ENCODE measurements at places on chromosomes 5 and 9.
A peak's percentile ranks its signal among the peaks of the same experiment; 100 is the strongest.

GRCh38 chr5:107393851-107394250, 276.9 kb downstream of the EFNA5 start:
- DNase-seq = no peak

DNA sequence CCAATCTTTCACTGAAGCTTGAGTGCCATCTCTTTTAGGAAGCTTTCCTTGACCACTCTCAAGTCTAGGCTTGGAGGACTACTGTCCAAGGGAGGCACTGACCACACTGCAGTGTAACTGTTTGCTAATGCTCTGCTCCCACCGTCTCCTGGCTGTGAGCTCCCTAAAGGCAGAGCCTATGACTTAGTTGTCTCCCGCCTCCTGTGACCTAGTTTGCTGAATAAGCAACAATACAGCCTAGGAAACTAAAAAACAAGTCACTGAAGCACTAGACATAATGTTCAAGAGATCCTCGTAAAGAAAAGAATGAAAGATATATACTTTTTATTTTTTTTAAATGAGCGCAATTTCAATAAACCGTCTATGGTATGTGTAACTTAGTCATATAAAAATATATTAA, 31.4 kb downstream of the LIX1 start:
- no peak for DNase-seq

- DNase-seq = peak; percentile 52
Observed at GRCh38 chr5:142597546-142598337, 88.1 kb downstream of the FGF1 start.

DNA sequence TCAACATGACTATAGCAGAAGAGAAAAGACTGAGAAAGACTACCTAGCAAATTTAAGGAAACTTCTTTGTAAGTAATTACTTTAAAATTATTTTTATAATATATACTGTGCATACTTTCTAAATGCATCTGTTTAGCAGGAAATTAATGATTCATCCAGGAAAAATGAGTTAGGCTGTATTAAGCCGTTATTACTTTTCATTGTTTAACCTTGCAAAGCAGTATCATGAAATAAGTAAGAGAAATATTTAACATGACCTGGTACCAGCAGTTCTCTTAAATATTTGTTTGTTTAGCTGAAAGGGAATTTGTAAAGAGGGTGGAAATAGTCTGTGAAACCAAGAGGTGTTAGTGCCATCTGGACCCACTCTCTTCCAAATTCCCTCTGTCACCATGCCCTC, 175.0 kb downstream of the GNAQ start:
- no peak for DNase-seq

DNA sequence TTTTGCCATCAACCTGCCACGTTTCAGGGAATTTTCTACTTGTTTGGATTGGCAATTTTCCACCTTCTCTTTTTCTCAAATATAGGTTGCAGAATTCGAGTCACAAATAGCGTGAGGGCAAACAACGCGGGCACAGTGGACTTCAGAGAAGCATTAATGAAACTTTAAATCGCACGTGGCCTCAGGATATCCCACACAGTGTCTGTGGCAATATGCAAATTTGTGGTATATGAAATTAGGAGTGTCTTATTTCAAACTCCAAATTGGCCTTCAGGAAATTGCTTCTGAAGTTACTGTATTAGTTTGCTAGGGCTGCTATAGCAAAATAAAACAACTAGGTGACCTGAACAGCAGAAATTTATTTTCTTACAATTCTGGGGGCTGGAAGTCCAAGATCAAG, 91.2 kb downstream of the MTRR start:
- no peak for DNase-seq

- no peak for DNase-seq
Observed at GRCh38 chr9:10806868-10807267, 194.1 kb upstream of the PTPRD start.

- no peak for DNase-seq
Observed at GRCh38 chr9:37760416-37761161, 7.0 kb downstream of the TRMT10B start.

GRCh38 chr5:67059744-67060490, 136.7 kb downstream of the CD180 start:
- DNase-seq = no peak

GRCh38 chr5:138724470-138725146, 28.6 kb upstream of the CTNNA1 start:
- no peak for DNase-seq

- no peak for DNase-seq
Observed at GRCh38 chr5:123486951-123487655, 24.9 kb upstream of the CSNK1G3 start.

GRCh38 chr5:125236981-125237380, 490.5 kb upstream of the ZNF608 start:
- DNase-seq = no peak

- DNase-seq = no peak
Observed at GRCh38 chr9:91411096-91411771, 12.4 kb downstream of the NFIL3 start.

DNA sequence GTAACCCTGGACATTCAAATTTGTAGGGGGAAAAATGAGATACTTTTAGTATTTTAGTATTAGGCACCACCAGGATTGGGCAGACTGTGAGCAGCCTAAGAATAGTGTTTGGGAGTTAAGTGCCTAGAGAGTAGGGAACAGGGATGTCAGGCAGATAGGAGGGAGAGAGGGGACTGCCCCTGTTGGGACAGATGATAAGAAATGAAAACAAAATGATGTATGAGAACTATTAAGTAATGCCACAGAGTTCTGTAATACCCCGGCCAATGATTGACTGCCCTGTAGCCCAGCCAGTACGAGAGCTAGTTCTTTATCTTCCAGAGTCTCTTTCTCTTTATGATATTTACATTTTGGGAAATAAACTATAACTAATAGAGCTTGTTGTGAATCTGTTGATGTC, 24.4 kb downstream of the ARHGAP26 start:
- no peak for DNase-seq

DNA sequence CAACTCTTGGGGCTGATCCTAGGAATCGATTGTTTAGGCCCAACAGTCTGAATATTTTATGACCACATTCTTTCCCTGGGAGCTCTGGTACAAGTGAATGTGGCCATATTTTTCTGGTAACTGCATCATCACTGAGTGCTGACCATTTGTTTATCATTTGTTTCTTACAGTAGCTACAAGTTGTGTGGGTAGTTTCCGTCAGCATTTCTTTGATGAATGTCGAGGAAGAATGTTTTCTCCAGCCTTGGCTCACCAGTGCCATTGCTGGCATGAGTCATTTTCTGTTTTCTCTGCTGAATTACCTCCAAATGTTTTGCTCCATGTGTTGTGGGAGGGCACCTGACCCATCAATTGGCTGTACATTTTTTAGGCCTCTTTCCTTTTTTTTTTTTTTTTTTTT, 14.1 kb upstream of the CARD19 start:
- no peak for DNase-seq

DNA sequence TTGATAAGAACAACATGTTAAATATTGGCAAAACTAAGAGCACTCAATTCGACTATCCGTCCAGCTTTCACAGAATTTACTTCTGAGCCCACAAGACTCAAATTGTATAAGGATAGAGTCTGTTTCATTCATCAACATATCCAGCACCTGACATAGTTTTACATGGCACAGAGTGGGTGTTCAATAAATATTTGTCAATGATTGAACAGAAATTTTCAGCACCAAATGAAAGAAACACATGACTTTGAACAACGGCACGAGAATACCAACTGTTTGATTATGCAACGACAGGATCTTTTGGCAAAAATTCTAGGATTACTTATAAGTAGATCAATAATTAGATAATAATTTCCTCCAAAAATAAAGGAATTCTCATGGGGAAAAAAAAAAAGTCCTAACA, 41.8 kb downstream of the SKP2 start:
- DNase-seq = no peak

- no peak for DNase-seq
Observed at GRCh38 chr5:79269733-79270166, 33.8 kb downstream of the JMY start.

DNA sequence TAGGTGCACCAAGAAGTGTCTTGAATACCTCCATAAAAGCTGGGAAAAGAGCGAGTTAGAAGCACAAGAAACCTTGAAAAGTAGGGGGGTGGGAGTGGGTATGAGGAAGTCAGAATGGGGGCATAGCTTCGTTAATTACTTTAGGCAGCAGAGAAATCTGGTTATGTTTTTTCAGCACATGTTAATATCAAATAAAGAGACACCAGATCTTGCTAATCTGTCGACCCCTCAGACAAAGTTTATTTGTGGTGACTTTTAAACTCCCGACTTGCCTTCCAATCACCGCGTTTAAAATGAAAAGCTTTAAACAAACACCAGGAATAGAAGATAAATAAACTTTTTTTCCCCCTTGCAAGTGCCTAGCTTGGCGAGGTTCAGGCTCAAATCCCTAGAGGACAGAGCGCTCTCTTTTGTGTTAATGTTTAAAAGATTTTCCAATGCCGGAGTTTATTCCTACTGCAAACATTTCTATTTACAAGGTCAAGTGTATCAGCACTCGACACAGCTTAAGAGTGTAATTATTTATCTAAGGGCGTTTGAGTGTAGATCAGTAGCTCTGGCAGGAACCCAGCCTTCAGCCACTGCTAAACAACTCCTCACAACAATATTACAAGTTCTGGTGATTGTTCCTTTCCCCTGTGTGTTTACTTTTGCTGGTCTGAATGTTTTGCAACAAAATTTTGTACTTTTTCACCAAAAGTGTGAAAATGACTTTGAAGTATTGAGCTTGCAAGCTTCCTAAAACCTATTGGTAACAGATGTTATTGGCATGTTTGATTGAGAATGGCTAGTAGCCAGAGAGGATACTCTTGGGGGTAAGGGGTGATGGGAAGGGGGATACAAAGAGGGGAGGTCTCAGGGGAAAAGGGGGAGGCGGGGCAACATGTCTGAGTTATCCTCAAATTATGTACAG, 3.8 kb downstream of the GAS1 start:
- DNase-seq = no peak

GRCh38 chr5:14305045-14305444, 161.9 kb downstream of the TRIO start:
- peak; percentile 16 for DNase-seq

- no peak for DNase-seq
Observed at GRCh38 chr5:158286827-158287226, 427.9 kb upstream of the CLINT1 start.

Data from activated CD4-positive, alpha-beta T cell treated with anti-CD3 and anti-CD28 coated beads, Interleukin-2, amount 50 U/mL, for 16 hours (primary cell).